Stromal cell of bone marrow (primary cell): ENCODE measurements at places on chromosomes 11 and 22.

DNA sequence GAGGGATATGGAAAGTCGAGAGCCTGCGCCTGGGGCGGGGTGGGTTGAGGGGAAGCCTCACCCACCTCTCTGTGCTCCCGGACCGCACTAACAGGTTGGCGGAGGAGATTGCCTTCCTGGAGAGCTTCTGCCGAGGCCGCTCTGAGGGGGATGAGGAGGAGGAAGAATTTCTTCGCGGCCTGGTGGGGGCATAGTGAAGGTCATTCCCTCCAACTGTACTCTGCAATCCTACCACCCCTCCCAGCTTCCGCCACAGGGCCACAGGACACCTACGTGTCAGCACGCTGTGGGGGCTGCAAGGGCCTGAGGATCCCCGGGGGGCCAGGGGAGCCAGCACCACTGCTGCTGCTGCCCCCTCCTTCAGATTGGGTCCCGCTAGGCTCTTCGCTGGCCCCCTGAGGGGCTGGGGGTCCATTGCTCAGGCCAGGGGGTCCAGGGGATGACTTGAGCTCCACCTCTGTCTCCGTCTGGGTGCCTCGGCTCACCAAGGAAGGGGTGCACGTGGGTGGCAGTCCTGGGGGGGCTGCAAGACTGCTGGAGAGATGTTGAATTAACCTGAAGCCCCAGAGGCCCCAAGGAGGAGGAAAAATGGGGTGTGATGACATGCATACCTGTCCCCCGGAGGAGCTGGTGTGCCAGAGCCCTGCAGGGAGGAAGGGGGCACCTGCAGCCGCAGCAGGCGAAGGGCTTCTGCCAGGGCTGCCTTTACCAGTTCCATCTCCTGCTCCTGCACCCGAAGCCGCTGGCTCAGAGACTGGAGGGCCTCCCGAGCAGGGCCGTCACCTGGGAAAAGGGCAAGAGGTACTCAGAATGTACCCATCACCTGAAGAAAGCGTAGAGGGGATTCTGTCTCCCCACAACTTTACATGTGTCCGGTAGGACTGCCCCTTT, 1.5 kb downstream of the EML3 start:
- no peak for DNase-seq

GRCh38 chr11:1827095-1827813, 7.5 kb upstream of the SYT8 start:
- peak; percentile 63 for DNase-seq

DNA sequence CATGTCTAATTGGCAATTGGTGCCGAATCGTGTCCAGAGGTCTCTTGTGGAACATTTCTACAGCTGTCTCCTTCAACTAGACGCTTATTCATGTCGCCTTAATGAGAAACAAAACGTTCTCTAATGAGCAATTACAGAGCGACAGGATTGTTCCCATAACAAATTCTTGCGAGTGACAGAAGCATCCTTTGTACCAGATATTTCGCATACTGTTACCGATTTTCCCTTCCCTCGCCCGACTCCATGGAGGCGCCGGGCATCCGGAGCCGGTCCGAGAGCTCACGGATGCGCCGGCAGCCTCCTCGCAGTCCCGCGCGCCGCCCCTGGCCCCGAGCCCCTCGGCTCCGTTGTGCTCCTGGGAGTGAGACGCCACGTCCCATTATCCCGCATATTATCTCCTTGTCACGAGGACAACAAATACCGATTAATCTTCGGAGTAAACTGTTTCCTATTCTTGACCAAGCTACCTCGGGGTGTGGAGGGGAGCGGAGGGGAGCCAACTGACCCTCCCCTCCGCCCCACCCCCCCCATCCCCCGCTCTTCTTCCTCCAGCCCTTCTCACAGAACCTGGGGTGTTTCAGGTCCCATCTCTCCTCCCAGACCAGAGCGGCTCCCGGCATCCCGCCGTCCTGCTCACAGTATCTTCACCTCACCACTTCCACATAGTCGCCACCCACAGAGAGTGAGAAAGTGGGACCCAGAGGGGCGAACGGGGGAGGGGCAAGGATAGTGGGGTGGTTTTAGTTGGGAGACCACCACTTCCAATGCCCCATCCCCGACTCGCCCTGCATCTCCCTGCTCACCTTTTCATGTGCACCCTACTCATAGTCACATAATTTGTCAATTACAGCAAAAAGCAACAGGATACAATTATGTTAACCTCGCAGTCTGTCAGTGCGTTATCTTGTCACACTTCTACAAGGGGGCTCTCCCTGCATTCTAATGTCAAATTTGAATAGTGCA, 11.4 kb downstream of the PAX6 start:
- DNase-seq: no peak

DNA sequence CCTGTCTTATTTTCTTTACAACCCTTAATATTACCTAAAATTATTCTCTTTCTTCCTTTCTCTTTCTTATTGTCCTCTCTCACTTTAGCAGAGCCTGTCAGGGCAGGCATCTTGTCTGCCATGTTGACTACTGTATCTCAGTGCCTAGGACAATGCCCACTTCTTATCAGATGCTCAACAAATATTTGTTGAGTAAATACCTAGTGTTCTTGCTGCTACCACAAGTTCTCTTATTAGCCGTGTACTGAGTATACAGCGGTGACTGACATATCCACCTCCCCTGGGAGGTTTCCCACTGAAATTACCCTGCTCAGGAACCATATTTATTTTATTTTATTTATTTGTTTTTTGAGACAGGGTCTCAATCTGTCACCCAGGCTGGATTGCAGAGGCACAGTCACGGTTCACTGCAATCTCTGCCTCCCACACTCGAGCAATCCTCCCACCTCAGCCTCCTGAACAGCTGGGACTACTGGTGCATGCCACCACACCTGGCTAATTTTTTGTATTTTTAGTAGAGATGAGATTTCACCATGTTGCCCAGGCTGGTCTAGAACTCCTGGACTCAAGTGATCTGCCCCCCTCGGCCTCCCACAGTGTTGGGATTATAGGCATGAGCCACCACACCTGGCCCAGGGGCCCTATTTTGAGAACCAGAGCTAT, 6.7 kb downstream of the HPX start:
- DNase-seq: no peak

GRCh38 chr11:60875366-60876167, 8.2 kb downstream of the ZP1 start:
- DNase-seq: no peak
